ENCODE measurements at places on chromosomes 5 and 9.

DNA sequence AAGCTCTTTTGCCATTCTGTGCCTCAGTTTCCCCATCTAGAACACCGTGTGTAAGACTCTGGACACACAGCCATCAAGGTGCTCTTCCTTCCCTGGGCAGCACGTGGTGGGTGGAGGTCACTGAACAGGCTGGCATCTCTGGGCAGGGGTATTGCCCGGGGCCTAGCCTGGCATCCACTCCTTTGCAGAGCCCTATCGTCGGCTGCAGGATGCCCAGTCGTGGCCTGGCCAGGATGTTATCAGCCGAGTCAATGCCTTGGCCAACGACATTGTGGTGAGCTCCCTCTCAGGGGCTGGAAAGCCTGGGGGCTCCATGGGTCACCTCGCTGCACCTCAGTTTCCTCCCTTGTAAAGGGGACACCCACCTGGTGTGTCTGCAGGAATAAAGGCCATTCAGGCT, 4.0 kb downstream of the ADGRD2 start:
- no peak for DNase-seq

DNA sequence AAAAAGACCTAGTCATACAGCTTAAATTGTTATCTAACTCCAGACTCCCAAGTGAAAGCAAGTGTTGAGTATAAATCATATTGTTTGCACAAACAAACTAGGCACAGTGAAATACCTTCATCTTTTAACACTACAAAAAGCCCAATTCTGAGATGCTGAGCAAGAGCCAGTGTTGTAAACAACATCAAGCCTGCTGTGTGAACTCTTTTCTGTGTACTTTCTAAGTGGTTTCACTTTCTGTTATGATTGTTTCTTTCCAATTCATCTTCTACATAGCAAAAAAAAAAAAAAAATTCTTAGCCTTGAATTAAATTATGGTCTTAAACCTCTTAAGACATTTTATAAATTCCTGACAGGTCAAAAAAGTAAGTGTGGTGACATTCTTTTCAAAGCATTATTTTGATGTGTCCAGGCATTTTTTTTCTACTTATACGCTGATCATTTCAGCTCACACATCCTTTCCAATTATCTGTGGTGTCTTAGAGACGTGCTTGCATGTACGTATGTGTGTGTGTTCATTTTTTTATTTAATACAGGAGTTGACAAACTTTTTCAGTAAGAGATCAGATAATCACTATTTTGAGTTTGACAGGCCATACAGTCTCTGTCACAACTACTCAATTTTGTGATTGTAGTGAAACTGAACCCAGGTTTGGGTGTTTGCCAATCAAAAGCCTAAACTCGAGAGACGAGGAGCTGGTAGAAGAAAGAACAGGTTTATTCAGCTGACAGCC, 556.1 kb downstream of the CDH9 start:
- DNase-seq, result no peak

DNA sequence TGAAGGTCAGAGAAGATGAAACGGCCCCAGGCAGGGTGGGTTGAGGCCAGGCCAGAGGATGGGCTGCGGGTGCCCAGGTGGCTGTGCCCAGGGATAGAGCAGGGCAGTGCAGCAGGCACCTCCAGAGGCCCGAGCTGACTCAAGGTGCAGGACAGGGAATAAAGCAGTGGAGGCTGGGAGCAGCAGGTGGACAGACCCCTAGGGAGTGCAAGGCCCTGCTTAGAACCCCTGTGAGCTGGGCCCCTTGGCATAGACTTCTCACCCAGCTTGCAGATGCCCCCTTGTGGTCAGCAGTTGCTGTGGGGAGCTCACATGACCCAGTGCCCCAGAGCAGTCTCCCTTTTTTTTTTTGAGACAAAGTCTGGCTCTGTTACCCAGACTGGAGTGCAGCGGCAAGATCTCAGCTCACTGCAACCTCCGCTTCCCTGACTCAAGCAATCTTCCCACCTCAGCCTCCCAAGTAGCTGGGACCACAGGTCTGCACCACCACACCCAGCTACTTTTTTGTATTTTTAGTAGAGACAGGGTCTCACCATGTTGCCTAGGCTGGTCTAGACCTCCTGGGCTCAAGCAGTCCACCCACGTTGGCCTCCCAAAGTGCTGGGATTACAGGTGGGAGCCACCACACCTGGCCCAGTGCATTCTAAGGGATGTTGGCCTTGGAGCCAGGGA, 118.8 kb downstream of the WNK2 start:
- DNase-seq, result peak; percentile 73

- DNase-seq, result no peak
Observed at GRCh38 chr5:163623986-163624385, 118.6 kb downstream of the MAT2B start.

DNA sequence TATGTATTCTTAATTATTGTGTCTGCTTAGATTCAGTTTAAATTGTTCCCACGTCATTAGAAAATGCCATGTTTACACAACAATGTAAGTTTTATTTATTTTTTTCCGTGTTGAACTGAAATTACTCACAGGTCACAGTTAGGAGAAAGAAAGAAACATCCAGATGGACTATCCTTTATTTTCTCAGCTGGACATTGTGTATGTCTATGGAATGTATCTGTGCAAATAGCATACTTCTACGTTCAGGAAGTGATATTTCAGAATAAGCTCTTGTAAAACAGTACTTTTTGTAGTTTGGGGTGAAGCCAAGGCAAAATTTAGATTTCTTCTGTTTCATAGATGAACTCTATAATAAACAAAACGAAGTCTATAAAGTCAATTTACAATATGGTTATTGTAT, 249.0 kb upstream of the ZNF608 start:
- DNase-seq, result no peak

DNA sequence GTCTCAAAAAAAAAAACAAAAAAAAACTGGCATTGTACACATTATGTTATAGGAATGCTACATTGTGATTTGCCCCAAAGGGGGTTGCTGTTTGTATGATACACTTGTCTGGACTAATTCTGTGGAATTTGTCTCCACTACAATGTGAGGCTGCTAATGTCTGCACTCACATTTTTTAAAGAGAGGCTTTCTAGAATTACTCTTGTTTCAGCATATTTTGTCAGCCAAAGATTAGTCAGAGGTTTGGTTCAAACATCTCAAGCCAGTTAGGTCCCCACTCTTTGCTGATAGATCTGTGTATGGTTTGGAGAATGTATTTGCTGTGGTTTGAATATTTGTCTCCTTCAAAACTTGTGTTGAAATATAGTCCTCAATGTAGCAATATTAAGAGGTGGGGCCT, 59.3 kb upstream of the ZNF169 start:
- no peak for DNase-seq

DNA sequence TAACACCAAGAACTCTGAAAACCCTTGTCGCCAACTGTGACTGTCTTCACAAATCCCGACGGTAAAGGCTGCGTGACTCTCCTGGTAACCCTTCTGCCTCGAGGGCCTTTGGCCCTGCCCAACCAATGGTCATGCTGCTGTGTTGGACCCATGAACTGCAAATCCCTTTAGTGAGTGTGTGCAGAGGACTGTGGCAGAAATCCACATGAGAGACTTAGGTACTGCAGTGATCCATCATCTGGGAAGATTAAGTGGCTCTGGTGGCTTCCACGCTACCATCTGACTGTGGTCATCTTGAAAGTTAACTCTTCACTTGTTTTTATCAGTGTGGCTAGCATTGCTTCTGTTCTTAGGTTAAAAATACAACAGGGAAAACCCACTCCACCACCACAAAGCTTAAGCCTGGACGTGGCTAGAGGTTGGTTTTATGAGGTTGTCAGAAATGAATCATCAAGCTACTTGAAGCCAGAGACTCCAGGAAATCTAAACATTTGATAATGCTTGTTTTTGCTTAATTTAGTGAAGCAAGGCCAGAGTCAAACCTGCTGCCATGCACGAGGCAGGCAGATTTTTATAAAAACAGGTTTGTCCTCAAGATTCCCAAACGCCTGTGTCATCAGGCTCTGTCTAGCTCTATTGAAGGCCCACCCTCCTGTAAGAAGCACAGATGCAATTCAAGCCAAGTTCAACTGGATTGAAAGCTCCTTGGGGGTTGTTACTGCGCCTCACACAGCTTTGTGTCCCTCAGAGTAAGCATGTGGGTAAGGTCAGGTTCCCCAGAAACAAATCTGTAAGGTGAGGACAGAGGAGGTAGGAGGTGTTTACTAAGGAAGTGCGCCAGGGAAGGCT, 52.7 kb upstream of the ERCC6L2 start:
- peak; percentile 58 for DNase-seq

- no peak for DNase-seq
Observed at GRCh38 chr5:72036951-72037350, 70.3 kb upstream of the MAP1B start.

DNA sequence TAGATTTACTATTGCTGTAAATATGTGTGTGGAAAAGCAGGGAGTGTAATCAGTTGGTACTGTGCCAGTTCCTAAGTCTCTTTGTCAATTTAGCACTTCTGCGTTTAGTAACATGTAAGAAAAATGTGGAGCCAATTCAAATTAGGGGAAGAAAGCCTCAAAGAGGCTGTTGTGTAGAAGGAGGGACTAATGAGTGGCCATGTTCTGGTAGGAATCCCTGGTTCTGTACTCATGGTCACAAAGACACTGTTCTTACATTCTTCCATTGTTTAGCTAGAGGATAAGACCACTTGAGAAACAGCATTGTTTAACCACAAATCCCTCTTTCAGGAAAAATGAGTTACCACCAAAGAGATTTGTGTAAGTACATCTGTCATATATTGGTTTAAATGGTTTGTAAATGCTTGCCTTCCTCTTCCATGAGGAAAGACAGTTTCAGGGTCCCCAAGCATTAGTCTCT, 14.9 kb downstream of the ARHGEF28 start:
- no peak for DNase-seq

GRCh38 chr5:1729641-1730486, 69.8 kb downstream of the MRPL36 start:
- no peak for DNase-seq

GRCh38 chr9:134299068-134299467, 27.2 kb upstream of the RXRA start:
- DNase-seq, result no peak

GRCh38 chr9:98805506-98806272, 1.8 kb upstream of the GALNT12 start:
- no peak for DNase-seq

- no peak for DNase-seq
Observed at GRCh38 chr5:150583541-150584225, 56.8 kb upstream of the SYNPO start.

GRCh38 chr9:89502038-89502601, 4.2 kb upstream of the SEMA4D start:
- DNase-seq, result peak; percentile 61

GRCh38 chr5:39760385-39761198, 335.8 kb upstream of the DAB2 start:
- no peak for DNase-seq

- DNase-seq, result peak; percentile 29
Observed at GRCh38 chr9:136658849-136659535, 3.7 kb upstream of the EGFL7 start.

GRCh38 chr9:2198956-2199635, 183.9 kb downstream of the SMARCA2 start:
- DNase-seq, result no peak

- DNase-seq, result peak; percentile 69
Observed at GRCh38 chr5:95620030-95620869, at the start of gene GPR150. TSS of gene GPR150 (plus strand) at chr5:95620087. CDS start at chr5:95620276, 189 bp downstream.

DNA sequence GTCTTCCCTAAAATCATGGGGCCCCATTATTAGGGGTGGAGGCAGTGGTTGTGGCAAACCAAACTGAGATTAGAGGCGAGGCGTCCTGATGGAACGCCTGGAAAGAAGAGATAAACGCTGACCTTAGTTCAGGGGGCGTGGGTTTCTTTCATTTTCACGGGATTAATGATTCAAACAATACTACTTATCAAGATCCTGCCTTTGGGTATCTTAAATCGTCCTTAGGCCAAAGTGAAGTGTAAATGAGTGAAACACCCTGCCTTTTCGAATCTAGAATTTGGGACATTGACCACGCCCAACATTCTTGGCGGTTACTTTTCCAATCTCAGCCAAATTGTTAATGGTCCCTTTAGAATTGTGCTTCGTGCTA, 1.0 kb upstream of the UBTD2 start:
- DNase-seq, result no peak

DNA sequence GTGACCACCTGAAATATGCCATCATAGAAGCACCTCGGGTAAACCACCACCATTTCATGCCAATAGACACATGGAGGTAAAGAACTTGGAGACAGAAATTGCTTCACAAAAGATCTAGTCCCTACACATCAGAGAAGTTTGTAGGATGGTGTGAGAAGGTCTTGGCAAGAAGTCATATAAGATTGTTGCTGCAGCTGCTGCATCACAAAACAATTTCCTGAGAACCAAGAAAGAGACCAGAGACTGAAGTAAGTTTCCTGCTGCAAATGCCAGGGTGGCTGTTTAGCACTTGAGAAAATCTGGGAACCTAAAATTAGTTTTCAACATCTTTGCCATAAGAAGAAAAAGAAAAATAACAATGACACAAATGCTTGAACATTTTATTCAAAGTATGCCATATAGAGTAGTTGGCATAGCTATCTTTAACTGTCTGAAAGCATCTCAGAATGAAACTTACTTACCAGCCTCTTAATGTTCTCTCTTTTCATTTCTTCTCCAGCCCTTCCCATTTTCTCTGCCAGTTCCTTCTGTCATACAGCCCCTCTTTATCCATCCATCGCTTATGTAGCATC, 114.3 kb downstream of the KCTD16 start:
- DNase-seq, result no peak

DNA sequence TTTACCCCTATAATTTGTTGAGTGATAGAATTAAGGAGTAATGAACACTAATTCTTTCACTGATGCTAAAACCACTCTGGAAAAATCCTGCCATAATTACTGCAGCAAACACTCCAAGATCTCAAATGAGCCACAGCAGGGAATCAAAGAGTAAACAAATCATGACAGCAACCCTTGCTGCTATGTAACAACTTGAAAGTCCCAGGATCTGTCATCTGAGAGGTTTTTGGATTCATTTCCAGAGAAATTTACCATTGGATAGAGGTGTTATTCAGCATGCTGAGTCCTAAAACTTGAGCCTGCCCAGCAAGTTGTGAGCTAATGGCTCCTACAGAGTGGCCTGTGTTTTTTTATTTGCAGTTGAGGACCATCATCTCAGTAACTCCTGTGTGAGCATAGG, 59.2 kb downstream of the PRLR start:
- DNase-seq, result no peak

GRCh38 chr9:130313103-130313858, 47.7 kb downstream of the HMCN2 start:
- no peak for DNase-seq

GRCh38 chr5:132815454-132815853, 2.4 kb downstream of the SOWAHA start:
- no peak for DNase-seq
